ENCODE measurements at places on chromosomes 5 and 9.

- DNase-seq: no peak
Measured at GRCh38 chr5:18961234-18961633, 1026.8 kb downstream of the CDH18 start.

GRCh38 chr5:10320793-10321192 lies 13.1 kb upstream of the CMBL start:
- DNase-seq: no peak

DNA sequence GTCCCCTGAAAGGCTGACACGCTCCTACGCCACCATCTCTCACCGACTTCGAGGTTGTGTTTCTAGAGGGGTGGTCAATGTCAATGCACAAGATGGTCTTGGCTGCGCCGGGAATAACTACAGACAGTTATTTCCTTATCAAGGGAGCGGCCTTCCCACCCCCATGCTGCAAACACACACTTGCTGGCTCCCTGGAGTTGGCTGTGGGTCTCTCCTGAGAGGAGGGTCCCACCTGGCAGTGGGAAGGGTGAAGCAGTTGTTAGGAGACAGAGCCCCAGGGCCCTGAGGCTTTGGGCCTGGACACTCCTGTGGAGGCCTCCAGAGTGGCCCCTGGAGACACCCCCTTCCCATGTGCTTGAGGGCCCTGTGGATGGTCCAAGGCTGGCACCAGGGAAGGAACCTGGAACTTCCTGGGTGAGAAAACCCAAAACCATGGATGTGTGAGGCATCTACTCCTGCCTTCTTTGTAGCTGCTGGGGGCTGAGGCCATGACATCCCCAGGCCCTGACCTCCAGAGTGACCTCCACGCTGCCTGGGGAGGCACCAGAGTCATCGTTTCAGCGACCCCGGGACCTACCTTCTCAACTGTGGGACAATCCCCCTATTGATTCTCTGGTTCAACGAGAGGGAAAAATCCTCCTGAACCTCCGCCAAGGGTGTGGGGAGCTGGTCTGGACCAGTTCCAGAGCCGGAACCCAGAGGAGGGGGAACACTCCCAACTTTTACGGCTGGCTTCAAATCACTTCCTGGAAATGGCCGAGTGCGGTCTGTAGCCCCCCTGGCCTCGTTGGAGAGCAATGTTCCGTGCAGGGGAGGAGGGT lies 101.1 kb upstream of the COL5A1 start:
- no peak for DNase-seq

GRCh38 chr5:132679717-132680380 lies 6.1 kb downstream of the IL4 start:
- DNase-seq: no peak

DNA sequence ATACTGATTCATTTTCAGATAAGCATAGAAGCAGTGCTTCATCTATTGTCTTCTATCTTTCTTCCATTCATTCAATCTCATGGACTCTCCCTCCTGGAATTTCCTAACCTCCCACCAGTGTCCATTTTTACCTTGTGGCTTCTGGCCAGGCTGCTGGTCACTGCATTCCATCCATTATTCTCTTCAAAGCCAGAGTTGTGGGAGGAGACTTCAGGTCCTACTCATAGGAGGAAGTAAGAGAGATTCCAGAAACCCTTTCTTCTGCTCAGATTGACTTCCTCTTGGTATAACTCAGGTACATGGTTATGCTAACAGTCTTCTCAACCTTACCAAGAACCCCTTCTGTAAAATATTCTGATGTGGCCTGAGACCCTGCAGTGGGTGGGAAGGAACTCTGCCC lies 153.3 kb upstream of the SLC12A2 start:
- DNase-seq: no peak

DNA sequence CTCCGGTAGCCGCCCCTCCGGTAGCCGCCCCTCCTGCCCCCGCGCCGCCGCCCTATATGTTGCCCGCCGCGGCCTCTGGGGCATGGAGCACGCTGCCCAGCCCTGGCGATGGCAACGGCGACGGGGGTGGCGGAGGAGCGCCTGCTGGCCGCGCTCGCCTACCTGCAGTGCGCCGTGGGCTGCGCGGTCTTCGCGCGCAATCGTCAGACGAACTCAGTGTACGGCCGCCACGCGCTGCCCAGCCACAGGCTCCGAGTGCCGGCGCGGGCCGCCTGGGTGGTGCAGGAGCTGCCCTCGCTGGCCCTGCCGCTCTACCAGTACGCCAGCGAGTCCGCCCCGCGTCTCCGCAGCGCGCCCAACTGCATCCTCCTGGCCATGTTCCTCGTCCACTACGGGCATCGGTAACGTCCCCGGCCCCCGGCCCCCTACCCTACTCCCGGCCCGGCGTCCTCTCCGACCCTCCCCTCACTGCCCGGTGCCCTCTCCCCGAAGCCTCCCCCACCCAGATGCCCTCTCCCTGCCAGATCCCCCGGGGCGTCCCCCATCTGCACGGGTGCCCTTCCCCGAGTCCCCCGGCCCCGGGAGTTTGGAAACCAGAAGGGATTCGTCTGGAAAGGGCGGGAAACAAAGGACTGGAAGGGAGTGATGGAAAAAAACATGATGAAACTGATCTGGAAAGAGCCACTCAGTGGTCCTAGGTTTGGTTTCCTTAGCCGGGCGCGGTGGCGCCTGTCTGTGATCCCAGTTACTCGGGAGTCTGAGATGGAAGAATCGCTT lies 417 bp downstream of the SRD5A1 start:
- DNase-seq: no peak
